ENCODE measurements at places on chromosomes 12 and 14.

- DNase-seq: no peak
These were observed 86.1 kb downstream of the CACNA1C start for GRCh38 chr12:2138871-2139308.

- no peak for DNase-seq
These were observed 6.7 kb downstream of the PLD4 start for GRCh38 chr14:104931304-104931770.

GRCh38 chr14:89773151-89773550, 181.4 kb downstream of the EFCAB11 start:
- no peak for DNase-seq

- no peak for DNase-seq
These were observed 23.2 kb upstream of the PARP11 start for GRCh38 chr12:3896356-3896755.

Measured in hippocampal formation (tissue), 2 donors.